Activated T-helper 2 cell treated with anti-CD3 and anti-CD28 coated beads, Interferon-gamma antibody, Interleukin-2, Interleukin-4, amounts not matched to agents 10 μg/mL and 5 μg/mL and 100 μg/mL, durations not matched to agents 14 hours and 24 hours and 36 hours (primary cell): ENCODE measurements at places on chromosomes 1 and 21. TPM values are rescaled to one million over a fixed set of nuclear protein-coding genes. Genes with fewer than 3 reads are reported as not detected.

- H3K4me1 ChIP-seq, result peaks cover 49% of the 10 kb centered on the region
- H3K36me3 ChIP-seq, result peaks cover 85% of the 10 kb centered on the region
- H3K27me3 ChIP-seq, result no peaks in the 10 kb centered on the region
- H3K27ac ChIP-seq, result peak overlapping the region; percentile 96
- H3K4me3 ChIP-seq, result peak overlapping the region; percentile 73
- peak; percentile 87 for DNase-seq
These were observed 7.2 kb downstream of the ZDHHC18 start for GRCh38 chr1:26833432-26834405.

CEP170 gene
- 50.6 and 53.4 TPM in 2 replicates for total RNA-seq

- no peak overlapping the region for H3K27ac ChIP-seq
- peak; percentile 23 for DNase-seq
- H3K27me3 ChIP-seq, result no peaks in the 10 kb centered on the region
- H3K36me3 ChIP-seq, result peaks cover 11% of the 10 kb centered on the region
- H3K4me1 ChIP-seq, result peaks cover 24% of the 10 kb centered on the region
- peak overlapping the region; percentile 79 for H3K4me3 ChIP-seq
These were observed 772 bp downstream of the ADAM15 start for GRCh38 chr1:155051777-155052398.

GRCh38 chr1:53617851-53618499 lies 121.0 kb downstream of the GLIS1 start:
- H3K27me3 ChIP-seq, result no peaks in the 10 kb centered on the region
- no peak overlapping the region for H3K4me3 ChIP-seq
- H3K27ac ChIP-seq, result no peak overlapping the region
- H3K36me3 ChIP-seq, result no peaks in the 10 kb centered on the region
- no peaks in the 10 kb centered on the region for H3K4me1 ChIP-seq

OR2T33 gene
- total RNA-seq, result not detected in 2 replicates

TMOD4 gene
- total RNA-seq, result 1.0 TPM in 1 of 2 replicates, not detected in the other

TNFRSF8 gene
- 65.0 and 65.5 TPM in 2 replicates for total RNA-seq

DNA sequence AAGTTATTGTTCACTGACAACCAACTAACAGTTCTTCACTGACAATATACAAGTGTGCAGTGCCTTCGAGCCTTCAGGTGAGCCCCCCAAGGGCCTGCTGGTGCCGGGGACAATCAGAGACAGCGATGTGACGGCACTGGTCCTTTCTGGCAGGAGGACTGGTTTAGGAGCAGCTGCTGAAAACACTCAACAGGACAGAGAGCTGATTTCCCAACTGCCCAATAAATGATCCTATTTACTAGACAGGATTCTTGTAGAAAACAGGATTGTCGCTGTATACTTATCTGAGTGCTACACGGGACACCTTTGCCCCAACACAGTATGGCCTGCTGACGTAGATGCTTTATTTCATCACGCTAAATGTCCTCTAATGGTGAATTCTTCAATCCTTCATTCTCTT lies 65.4 kb downstream of the TP53BP2 start:
- H3K27me3 ChIP-seq, result no peaks in the 10 kb centered on the region
- no peak for DNase-seq
- no peak overlapping the region for H3K27ac ChIP-seq
- H3K4me1 ChIP-seq, result peaks cover 17% of the 10 kb centered on the region
- peaks cover 64% of the 10 kb centered on the region for H3K36me3 ChIP-seq

DNA sequence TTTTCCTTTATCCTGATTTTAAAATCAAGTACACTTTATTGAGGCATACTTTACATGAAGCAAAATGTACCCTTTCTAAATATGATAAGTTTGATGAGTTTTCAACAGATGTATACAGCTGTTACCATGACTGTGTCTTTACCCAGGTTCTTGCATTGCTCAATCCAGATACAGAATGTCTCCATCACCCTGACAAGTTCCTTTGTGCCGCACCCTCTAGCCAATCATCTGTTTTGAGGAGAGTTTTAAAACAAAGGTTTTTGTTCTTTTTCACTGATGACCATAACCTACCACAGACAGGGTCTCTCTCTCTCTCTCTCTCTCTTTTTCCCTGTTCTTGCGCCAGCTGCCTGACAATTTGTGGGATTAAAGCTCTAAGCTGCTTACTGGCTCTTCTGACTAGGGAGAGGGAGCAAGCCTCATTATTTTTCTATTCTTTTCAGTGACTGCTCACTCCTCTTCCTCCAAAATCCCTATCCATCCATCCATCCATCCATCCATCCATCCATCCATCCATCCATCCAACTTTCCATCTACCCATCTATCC lies 1.2 kb upstream of the KCNE1 start:
- H3K36me3 ChIP-seq, result peaks cover 14% of the 10 kb centered on the region
- H3K4me3 ChIP-seq, result no peak overlapping the region
- H3K27ac ChIP-seq, result no peak overlapping the region
- no peak for DNase-seq
- H3K4me1 ChIP-seq, result peaks cover 25% of the 10 kb centered on the region
- H3K27me3 ChIP-seq, result peaks cover 3% of the 10 kb centered on the region

AHCYL1 gene
- total RNA-seq, result 85.8 and 86.5 TPM in 2 replicates

FLG2 gene
- not detected in 2 replicates for total RNA-seq

DCAF8 gene
- total RNA-seq, result 132 and 143 TPM in 2 replicates

DNA sequence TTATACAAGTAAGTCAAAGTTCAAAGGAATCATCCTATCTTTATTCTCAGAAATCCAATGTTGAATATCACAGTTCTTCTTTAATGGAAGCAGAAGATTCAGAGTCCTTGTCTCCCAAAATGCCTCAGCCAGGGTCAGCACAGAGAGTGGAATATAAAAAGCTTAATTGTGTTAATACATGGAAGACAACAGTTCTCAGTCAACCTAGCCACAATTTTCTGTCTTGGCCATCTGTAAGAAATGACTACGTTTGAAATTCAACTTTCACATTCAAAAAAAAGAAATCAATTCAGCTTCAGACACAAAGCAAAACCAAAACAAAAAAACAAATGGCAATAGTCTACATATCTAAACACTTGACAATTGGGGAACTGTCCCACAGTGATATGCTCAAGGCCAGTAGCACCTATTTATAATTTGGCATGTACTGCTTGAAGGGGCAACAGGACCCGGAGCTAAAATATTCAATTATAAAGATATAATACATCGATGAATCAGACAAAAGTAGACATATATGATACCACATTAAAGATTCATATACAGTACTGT lies 27.3 kb upstream of the GLIS1 start:
- peaks cover 28% of the 10 kb centered on the region for H3K4me1 ChIP-seq
- no peak overlapping the region for H3K4me3 ChIP-seq
- DNase-seq, result no peak
- H3K36me3 ChIP-seq, result peaks cover 47% of the 10 kb centered on the region
- H3K27me3 ChIP-seq, result no peaks in the 10 kb centered on the region

TNFSF18 gene
- total RNA-seq, result not detected in 2 replicates

DNA sequence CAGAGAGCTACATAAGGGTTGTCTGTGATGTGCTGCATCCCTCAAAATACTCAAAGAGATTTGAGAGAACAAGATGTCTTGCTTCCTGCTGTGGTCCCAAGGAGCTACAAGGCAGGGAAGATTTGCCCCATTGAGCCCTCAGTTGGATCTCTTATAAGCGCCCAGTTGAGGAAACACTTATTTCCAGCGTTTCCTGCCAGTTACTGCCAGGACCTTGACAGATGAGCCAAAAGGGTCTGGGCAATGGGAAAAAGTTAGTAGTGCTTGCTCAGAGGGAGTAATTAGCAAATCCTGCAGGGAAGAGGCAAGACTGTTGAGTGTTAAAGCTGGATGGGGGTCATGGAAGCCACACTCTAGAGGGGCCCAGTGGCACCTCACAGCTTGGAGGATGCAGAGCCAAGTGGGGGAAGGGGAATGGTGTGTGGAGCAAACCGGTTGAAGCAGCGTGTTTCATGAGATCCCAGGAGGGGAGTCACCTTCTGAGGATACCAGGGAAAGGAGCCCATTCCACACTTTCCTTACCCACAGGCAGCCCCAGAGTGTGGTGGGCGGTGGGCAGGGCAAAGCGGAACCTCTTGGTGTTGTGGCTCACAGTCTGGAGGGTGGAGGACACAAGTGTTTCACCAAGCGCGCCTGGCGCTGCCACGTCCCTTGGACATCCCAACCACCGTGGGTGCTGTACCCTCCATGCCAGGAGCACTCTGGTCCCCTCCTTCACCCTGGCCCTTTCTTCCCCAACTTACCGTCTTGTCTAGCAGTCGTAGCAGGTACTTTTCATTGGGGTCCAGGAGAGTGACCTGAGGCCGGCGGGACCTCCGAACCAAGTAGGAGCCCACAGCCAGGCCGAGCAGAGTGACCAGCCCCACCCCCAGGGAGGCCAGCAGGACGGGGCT lies 805 bp downstream of the CYB5R1 start:
- H3K4me3 ChIP-seq, result peak overlapping the region; percentile 76
- H3K27me3 ChIP-seq, result peaks cover 1% of the 10 kb centered on the region
- DNase-seq, result no peak
- peak overlapping the region; percentile 26 for H3K27ac ChIP-seq
- H3K36me3 ChIP-seq, result peaks cover 7% of the 10 kb centered on the region

DNA sequence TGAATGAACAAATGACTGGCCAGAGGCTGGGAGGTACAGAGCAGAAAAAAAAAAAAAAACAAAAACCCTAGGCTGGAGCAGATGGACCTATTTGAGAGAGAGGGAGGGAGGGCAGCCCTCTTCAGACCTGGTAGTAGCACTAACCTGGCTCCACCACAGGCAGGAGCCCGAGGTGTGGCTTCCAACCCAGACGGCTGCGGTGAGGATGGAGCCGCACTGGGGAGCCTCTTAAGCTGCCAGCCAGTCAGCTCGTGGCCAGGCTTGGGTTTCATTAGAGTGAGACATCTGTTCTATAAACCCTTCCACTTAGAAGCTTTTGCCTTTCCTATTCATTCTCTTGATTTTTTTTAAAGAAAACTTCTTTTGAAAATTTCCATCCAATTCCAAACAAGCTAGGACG lies 16.8 kb downstream of the LGR6 start:
- DNase-seq, result no peak
- H3K27ac ChIP-seq, result no peak overlapping the region
- peaks cover 38% of the 10 kb centered on the region for H3K27me3 ChIP-seq
- H3K4me3 ChIP-seq, result no peak overlapping the region

GRCh38 chr1:156728599-156729462 lies at the start of gene ISG20L2:
TSS of gene ISG20L2 (minus strand) at chr1:156728766. CDS start at chr1:156727652, 1,114 bp downstream.
- peaks cover 20% of the 10 kb centered on the region for H3K4me1 ChIP-seq
- no peaks in the 10 kb centered on the region for H3K27me3 ChIP-seq
- DNase-seq, result peak; percentile 96
- H3K4me3 ChIP-seq, result no peak within 1 kb of the TSS
- peaks cover 28% of the 10 kb centered on the region for H3K36me3 ChIP-seq

DNA sequence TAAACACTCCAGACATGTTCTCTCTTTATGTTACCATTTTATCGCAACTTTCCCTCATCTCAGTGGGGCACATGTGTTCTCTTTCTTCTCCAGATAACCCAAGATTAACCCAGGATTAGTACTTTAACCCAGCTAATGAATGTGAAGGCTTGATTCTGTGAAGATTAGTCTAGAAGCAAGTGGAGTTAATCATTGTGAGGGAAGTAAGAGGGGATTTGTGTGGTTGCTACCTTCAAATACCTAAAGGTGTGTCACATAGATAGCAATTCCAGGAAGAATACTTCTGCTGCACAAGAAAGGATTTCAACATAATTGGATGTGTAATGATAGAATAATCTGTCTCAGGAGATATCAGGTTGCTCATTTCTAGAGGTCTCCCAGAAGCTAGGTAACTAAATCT lies 327.1 kb downstream of the PBX1 start:
- no peaks in the 10 kb centered on the region for H3K27me3 ChIP-seq
- no peaks in the 10 kb centered on the region for H3K4me1 ChIP-seq
- DNase-seq, result no peak
- no peak overlapping the region for H3K4me3 ChIP-seq
- H3K27ac ChIP-seq, result no peak overlapping the region
- no peaks in the 10 kb centered on the region for H3K36me3 ChIP-seq

- no peaks in the 10 kb centered on the region for H3K36me3 ChIP-seq
- no peak for DNase-seq
- no peaks in the 10 kb centered on the region for H3K4me1 ChIP-seq
These were observed 9.6 kb downstream of the TTLL10 start for GRCh38 chr1:1183221-1183747.

GRCh38 chr1:2400950-2401649 lies 9.5 kb downstream of the RER1 start:
- peaks cover 71% of the 10 kb centered on the region for H3K36me3 ChIP-seq
- no peak overlapping the region for H3K4me3 ChIP-seq
- H3K27me3 ChIP-seq, result no peaks in the 10 kb centered on the region
- H3K27ac ChIP-seq, result no peak overlapping the region
- no peaks in the 10 kb centered on the region for H3K4me1 ChIP-seq

DNA sequence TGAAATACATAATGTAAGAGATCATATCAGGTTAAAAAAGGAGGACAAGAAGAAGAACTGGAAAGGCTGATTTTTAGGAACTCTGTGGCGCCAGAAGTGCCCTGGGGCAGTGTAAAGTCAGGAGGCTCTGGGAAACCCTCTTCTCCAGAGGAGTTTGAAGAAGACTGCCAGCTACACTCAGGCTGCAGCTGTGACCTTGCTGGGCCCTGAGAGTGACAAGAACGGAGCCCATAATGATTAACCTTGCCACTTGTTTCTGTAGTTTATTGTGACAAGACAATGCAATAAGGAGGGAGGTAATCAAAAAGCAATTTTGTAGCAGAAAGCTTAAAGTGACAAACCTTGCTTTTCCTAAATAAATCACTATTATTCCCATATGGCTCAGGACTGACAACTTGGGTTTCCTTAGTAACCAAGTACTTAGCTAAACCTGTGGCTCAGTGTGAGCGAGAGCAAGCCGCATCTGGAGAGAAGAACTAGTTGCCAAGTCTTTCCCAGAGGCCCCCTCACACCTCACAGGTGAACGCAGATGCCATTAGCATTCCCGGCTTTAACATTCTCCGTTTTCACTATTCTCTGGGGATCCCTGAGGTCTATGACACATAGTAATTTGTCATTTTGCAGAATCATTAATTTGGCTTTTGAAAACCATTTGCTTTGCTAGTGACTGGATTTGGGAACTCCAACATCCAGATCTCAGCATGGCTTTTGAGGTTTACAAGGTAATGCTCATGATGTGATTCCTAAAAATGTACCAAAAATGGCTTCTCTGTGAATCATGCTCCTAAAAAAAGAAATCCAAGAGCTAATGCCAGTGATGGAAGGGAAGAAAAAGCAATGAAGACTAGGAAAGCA lies 115.9 kb downstream of the OMA1 start:
- no peak for DNase-seq
- no peaks in the 10 kb centered on the region for H3K27me3 ChIP-seq
- no peaks in the 10 kb centered on the region for H3K36me3 ChIP-seq
- H3K27ac ChIP-seq, result no peak overlapping the region

DNA sequence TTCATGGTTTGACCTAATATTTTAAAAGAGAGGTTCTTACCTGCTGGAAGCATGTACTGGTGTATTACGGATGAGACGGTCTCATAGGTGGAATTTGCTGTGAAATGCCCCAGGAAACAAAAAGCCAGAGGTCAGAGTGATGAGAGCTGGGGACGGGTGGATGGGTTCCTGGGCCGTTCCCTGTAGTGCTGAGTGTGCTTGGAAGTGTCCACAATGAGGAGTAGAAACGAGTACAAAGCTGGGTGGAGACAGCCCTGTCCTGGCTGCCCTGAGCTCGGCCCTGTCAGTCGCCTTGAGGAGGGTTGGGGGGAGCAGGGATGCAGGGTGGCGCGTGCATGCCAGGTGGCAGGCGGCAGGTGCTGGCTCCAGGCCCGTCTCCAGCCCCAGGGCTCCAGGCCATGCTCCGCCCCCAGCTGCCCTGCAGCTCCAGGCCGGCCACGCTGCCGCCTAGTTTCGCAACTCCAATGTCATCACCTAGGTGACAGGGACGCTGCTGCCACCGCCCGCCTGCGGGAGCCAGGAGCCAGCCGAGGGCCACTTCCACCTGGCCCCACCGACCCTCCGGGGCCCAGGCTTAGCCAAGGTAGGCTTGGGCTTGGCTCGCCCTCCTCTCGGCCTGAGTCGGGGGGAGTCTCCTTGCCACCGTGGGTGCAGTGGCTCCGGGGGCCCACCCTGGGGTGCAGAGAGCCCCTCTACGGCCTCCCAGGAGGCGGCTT lies 16.4 kb downstream of the TP73 start:
- no peaks in the 10 kb centered on the region for H3K4me1 ChIP-seq
- no peak overlapping the region for H3K27ac ChIP-seq
- H3K4me3 ChIP-seq, result no peak overlapping the region
- DNase-seq, result no peak
- H3K36me3 ChIP-seq, result no peaks in the 10 kb centered on the region
